ENCODE measurements at places on chromosomes 4 and X.
A peak's percentile ranks its signal among the peaks of the same experiment; 100 is the strongest.

GRCh38 chrX:15973946-15974345, 119.3 kb upstream of the AP1S2 start:
- DNase-seq: no peak

- DNase-seq: no peak
Measured at GRCh38 chr4:159046683-159047082, 56.2 kb upstream of the RAPGEF2 start.

- DNase-seq: no peak
Measured at GRCh38 chr4:88144048-88144447, 14.4 kb downstream of the ABCG2 start.

DNA sequence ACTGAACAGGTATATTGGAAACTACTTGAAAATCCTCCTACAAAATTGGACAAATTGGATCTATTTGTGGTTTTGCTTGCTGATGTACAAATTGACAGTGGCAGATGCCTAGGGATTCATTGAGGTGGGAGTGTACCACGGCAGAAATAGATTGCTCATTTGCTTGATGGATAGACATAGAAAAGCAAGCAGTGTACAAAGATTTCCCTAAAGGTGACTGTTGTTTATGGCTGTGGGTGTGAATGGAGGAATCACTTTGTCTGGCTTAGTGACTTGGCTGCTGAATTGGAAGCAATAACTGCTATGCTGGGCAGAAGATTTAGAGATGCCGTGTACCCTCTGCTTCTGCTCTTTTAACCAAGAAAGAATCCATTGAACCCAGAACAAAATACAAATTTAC, 191.0 kb upstream of the GRID2 start:
- DNase-seq: no peak

- peak; percentile 10 for DNase-seq
Measured at GRCh38 chrX:22652596-22652995, 347.2 kb upstream of the DDX53 start.

DNA sequence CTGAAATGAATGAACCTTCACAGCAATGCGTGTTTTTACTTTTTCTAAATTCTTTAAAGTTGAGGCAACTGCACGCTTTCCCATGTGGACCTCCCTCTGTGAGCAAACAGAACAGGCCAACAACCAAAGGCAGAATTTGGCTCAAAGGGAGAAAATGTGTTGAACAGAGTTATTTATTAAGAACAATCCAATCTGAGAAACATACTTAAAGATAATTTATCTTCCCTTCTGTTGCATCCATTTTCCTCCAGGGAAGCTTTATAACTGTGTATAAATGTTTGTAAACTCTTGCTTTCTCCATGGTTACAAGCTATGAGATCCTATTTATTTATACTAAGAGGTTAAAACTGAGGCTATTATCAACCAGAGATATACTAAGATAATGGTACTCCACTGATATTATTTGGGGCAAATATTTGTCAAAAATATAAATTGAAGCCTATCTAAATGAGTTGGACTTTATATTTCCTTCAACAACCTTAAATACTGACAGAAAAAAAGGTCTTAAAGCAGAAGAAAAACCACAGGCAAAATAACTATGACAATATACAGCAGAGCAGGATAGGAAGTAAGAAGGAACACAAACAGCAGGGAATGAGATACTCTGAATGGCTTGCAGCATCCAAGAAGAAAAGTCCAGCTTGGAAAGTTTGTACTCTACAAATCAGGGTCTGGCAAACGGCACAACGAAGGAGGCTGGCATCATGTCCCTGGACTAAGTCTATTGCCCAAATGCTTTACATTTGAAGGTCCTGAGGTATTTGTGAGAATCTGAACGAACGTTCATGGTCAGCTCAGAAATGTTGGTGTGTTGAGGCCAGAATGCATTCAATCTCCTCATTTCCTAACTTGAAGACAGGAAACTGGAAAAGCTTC, 663.2 kb upstream of the INTU start:
- no peak for DNase-seq

DNA sequence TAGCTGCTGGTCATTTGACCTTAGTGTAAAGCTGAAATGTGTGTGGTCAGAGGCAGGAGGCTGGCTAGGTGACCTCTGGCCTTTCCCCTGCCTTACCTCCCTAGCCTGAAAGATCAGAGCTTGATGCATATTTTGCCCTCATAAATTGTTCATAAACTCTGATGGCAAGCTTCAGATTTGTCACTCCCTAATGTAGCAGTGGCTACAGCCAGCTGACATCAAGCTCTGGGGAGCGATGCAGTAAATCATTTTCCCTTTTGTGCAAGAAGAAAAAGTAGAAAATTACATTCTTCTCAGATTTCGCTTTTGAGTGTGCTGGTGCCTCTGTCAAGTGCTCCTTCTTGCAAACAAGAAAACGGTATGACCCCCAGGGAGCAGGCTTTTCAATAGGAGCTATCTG, 87.7 kb upstream of the MAGEA4 start:
- peak; percentile 89 for DNase-seq

DNA sequence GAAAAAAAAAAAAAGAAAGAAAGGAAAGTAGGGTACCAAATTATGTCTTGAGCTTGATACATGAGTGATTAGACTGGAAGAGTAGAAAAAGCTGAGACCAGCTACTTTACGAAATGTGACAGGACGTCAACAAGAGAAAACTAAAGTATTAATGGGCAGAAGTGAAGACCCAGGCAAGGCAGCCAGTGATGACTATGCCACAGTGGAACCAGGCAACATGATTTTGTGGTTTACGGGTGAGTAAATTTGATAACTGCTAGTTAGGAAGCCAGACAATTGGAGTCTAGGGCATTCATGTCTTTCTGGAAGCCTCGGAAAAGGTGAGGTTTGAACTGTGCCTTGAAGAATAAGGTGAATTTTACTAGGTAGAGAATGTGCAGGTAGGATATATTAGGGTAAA, 326.4 kb downstream of the TENM3 start:
- DNase-seq: no peak

- DNase-seq: no peak
Measured at GRCh38 chr4:150379454-150379853, 202.5 kb upstream of the MAB21L2 start.

DNA sequence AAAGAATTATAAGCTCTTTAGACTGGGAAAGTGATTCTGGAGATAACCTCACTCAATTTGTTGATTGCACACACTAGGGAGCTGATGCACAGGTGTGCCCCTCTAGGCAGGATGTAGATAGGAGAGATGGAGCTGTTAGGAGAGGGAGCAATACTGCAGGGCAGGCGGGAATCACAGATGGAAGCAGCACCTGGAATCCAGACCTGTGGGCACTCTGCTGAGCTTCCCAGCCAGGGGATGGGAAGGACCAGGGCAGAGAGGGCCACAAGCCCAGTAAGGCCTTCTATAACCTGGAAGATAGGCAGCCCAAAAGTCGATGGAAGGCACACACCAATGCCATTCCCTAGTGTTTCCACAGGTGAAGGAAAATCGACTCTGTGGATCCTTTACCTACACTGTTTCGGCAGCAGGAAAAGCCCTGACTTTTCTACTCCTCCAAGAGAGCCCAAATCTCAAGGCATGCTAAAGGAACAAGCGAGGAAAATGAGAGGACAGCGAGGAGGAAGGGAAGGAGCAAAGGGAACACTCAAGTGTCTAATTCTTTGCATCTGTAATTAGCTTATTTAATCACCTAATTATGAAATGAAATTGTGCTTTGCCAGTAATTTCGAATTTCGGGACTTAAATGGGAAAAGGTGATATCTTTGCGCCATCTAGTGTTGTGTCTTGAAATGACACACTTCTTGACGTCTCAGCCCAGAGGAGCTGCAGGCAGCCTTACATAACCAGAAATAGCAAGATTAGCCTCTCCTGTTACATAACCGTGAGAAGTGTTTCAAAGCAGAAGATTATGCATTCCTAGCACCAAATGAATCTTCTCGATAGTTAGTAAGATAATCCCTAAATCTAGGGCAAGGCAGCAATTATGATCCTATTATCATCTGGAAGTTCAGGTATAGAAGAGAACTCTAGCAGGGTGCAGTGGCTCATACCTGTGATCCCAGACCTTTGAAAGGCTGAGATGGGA, 31.0 kb upstream of the TLR3 start:
- peak; percentile 58 for DNase-seq

- no peak for DNase-seq
Measured at GRCh38 chrX:18879144-18879543, 104.8 kb downstream of the PHKA2 start.

DNA sequence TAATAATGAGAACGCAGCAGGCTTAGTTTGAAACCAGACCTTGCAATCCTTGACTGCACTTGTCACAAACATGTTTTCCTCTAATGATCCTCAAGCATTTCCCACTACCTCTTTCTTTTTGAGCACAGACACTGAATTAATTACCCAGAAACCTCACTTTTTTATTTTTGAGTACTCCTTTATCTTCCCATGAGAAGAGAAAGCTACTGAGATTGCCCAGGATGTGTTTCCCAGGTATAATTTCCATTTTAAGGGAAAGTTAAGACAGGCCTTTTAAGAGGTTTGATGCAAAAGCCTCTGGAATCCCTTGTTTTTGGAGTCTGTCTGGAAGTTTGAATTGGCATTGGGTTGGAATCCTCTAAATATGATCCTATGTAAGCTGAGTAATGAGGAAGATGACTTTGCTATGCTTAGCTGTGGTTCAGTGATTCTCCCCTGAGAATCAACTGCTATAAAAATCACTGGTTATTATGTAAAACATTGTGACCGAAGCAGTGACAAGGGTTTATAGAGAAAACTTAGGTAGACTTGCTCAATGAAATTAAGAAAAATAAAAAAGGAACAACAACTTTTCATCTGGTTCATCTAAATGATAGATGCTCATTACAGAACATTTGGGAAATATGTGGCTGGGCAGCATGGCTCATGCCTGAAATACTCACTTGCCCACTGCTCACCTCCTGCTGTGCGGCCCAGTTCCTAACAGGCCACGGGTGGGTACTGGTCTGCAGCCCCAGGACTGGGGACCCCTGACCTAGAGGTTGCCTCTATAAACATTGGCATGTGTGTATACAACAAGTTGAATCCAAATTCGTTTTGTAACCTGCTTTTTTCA, 10.8 kb upstream of the RHOH start:
- no peak for DNase-seq

- DNase-seq: no peak
Measured at GRCh38 chr4:123597586-123597985, 201.0 kb downstream of the SPRY1 start.

DNA sequence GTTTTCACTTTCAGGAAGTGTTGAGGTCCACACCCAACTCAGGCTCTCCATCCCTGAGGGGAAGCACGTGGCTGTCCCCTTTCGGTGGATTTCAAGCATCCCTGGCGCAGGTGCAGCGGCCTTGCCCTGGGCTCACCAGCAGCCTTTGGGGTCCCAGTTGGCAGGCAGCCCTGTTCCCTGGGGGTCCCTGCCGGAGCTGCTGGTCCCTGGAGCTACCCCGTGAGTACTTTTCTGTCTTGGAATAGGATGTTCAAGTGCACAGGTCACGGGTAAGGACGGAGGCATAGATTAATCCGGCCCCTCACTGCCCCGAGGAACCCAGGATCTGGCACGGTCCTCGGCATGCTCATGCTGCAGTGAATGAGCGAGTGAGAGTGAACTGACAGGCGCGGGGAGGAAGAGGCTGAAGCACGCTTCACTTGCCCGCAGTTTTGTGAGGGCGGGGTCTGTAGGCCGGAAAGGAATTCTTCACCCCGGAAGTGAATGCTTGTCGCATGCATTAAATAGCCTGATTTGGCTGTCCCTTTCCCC, 117.2 kb upstream of the FAT1 start:
- no peak for DNase-seq

- DNase-seq: peak; percentile 61
Measured at GRCh38 chr4:24657768-24658617, 73.6 kb upstream of the DHX15 start.

- DNase-seq: peak; percentile 21
Measured at GRCh38 chrX:140733766-140734342, 24.3 kb downstream of the LINC00632 start.

- peak; percentile 13 for DNase-seq
Measured at GRCh38 chr4:98261405-98262291, 464 bp downstream of the RAP1GDS1 start.

- no peak for DNase-seq
Measured at GRCh38 chr4:86963697-86964096, 28.9 kb downstream of the AFF1 start.

DNA sequence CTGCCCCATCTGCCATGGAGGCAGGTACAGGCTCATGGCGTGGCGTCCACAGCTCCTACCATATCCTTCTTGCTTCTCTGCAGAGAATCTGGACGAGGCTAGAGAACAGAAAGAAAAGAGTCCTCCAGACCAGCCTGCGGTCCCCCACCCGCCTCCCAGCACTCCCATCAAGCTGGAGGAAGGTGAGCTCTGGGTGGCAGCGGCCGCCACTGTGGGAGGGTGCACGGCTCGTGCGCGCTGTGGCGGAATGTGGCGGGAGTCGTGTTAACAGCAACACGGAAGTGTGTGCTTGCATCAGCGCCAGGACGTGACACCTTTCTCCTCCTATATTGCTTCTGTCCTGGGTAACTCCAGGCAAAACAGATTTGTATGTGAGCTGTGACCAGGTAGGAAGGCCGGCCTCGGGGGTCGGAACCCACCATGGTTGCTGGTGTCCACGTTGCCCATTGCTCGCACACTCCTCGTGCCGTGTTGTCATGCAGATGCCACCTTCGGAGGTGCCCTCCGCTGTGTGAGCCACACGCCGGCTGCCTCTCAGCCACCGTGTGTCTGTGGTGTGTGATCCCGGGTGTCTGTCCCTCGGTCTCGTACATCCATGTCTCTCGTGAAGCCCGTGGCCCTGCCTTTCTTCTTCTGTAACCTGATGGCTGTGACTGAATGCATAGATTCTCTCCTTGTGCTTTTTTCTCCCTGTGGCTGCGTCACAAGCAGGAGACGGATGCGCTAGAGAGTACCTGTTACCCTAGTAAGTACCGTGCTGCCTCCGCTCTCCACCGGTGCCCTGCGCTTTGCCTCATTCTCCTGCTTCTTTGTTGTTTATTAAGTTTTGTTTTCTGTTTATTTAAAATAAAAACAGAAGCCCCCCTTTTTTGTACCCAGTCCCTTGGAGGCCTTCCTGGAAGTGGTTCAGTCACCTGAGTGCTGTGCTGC, 37.0 kb downstream of the NOP14 start:
- no peak for DNase-seq

DNA sequence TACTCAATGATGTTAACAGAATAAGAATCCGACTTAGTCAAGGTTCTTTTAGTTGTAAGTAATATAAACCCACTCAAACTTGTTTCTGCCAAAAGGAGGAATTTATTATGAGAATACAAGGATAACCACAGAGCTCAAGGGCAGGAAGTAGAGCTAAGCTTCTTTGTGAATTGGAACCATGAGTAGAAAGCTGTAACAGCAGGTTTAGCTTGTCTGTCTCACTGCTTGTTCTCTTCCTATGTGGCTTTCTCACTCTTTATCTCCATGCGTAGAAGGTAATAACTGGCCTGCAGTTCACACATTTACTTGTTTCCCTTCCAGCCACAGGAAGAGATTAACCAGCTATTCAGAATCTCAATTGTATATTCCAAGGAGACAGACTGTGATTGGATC, 378.3 kb downstream of the PPP1R2C start:
- no peak for DNase-seq

DNA sequence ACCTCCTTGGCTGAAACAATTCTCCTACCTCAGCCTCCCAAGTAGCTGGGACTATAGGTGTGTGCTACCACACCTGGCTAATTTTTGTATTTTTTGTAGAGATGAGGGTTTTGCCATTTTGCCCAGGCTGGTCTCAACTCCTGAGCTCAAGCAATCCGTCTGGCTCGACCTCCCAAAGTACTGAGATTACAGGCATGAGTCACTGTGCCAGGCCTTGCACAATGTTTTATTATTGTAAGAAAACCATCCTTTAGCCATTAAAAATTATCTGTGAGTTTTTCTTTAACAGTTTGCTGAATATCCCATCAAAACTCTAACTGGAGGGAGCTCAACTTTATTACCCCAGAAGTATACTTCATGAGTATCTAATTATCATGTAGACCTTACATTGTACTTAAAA, 900.3 kb downstream of the PCDH7 start:
- no peak for DNase-seq

Measured in NCI-H1417 (cell line).